Fibroblast of skin of right biceps (primary cell): ENCODE measurements at places on chromosomes 2 and 18.
A peak's percentile ranks its signal among the peaks of the same experiment; 100 is the strongest.

DNA sequence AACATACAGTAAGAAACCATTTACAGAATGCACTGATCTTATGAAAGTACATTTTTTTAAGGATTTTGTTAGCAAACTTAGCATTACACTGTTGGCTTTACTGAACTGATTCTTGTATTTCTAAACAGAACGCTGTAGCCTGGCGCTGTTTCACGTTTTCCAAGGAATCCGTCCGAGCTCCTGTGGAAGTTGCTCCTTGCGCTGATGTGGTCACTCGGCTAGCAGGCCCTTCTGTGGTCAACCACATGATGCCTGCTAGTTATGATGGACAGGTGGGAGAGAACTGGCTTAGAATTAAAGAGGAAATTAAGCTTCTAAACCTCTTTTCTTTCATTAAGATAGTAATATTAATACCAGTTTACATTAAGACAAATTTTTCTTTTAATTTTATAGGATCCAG lies 76.8 kb downstream of the CEP192 start:
- DNase-seq = no peak

DNA sequence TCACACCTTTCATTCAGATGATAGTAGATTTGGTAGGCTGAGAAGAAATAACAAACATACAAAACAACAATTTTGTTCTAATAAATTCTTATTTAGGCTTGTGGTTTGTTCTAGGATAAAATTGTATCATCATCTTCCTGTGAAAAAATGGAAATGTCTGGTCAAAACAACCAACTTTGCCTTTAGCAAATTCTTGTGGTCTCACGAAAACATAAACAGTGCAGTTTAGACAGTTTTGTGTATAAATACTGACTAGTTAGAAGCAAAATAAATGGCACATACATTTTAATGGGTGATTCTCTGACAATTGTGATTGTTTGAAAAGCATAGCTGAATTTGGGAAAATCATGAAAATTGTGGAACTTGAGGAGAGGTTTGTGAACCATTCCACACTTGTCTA lies 180.1 kb downstream of the TDRD15 start:
- DNase-seq = no peak

- peak; percentile 53 for DNase-seq
These were observed 32.6 kb upstream of the KCMF1 start for GRCh38 chr2:84938194-84938879.

GRCh38 chr2:88024509-88024908 lies 8.2 kb upstream of the RNU2-63P start:
- no peak for DNase-seq

GRCh38 chr2:99621106-99621505 lies 131.3 kb upstream of the REV1 start:
- DNase-seq = no peak

DNA sequence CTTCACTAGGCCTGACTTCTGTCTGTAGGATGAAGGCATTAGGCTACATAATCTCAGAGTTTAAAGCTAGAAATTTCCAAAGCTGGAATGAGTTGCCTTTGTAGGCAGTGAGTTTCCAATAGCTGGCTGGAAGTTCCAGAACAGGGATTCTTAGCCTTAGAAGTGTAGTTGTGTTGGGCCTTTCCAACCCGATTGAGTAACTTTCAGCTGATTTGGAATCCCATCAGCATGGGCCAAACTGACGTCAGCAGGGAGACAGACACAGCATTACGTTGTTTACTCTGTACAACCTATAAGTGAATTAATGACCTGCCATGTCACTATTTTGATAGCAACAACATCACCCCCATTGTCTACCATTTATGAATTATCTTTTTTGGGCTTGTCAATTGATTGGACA lies 56.9 kb downstream of the SETBP1 start:
- no peak for DNase-seq

- DNase-seq = no peak
These were observed 99.6 kb upstream of the RIOK3 start for GRCh38 chr18:23353459-23353858.

GRCh38 chr2:189143925-189144324 lies 35.6 kb downstream of the COL5A2 start:
- peak; percentile 74 for DNase-seq

DNA sequence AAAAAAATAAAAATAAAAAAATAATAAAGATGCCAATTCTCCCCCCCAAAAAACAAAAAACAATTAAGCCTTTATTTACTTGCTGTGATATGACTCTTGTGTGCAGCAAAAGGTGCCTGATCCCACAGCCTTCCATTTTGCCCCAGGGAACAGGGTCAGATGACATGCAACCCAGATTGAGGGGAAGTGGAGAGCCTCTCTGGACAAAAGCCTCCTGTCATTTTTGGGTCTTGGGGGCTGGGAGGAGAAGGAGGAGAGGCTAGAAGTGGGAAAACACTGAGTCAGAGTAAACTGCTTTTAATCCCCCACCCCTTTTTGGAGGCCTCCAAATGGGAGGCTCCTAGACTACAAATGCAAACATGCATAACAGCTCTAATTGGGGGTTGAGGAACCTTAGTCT lies 46.6 kb upstream of the SCG2 start:
- no peak for DNase-seq

DNA sequence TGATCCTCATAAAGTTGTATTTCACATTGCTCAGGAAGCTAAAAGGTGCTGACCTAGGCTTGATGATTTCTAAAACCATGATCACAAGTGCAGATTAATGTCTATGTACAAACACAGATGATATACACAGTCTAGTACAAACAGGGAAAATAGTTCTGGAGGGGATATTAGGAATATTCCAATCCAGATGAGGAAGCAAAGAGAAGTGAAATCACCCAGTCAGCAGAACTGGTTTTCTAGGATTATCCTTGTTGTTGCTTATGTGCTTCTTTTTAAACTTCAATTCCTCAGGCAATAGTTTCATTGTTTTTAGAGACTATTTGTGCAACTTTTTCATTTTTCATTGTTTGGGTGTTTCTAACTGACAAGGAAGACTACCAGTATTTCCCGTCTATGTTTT lies 4.7 kb downstream of the IL1A start:
- no peak for DNase-seq

GRCh38 chr2:233817995-233818638 lies 36.2 kb downstream of the HJURP start:
- DNase-seq = no peak

DNA sequence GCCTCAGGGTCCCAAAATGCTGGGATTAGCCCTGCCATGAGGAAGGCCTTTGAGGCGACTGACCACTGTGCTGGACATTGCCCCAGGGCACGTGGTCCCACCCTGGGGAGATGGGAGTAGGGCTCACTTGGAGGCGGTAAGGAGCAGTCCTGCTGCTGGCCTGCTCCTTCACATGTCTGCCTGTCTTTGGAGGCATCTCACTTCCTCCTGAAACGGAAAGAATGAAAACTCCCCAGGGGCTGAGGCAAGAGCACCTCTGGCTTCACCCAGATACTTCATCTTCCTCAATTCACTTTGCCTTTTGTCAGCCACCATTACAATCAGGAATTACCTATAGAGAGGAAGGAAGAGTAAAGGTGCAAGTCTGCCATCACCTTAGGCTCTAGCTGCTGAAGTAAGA lies 59.9 kb upstream of the GATA6 start:
- no peak for DNase-seq
